Midbrain (tissue), 1 donor: ENCODE measurements at places on chromosomes 3 and 15.
A peak's percentile ranks its signal among the peaks of the same experiment; 100 is the strongest.

DNA sequence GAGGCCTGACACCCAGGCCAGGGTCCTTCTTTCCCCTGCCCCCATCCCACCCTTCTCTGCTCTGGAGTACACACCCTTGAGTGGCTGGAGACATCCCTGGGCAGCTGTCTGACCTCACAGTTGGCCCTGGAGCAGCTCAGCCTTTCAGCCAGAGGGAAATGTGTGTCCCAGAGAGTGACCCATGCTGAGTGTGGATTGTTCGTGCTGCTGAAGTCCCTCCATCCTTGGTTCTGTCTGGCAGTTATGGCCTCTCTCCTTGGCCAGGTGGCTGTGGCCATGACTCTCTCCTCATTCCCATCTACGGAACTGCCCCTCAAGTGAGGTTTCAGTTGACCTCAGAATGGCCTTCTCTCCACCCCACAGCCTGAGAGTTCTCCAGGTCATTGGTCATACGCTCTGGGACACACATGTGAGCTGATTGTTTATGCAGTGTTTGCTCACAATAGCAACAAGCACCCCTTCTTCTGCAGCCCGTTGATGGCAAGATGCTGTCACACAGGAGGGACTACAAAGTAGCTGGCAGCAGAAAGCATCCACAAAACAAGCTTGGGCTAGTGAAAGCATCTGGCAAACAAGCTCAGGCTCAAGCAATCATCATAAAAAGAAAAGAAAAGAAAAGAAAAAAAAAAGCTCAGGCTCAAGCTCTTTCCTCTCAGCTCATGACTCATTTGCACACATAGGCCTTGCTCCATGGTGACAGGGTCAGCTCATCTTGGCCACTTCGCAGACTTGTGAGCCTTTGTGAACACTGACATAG, 55.3 kb upstream of the ITGA11 start:
- DNase-seq = no peak

DNA sequence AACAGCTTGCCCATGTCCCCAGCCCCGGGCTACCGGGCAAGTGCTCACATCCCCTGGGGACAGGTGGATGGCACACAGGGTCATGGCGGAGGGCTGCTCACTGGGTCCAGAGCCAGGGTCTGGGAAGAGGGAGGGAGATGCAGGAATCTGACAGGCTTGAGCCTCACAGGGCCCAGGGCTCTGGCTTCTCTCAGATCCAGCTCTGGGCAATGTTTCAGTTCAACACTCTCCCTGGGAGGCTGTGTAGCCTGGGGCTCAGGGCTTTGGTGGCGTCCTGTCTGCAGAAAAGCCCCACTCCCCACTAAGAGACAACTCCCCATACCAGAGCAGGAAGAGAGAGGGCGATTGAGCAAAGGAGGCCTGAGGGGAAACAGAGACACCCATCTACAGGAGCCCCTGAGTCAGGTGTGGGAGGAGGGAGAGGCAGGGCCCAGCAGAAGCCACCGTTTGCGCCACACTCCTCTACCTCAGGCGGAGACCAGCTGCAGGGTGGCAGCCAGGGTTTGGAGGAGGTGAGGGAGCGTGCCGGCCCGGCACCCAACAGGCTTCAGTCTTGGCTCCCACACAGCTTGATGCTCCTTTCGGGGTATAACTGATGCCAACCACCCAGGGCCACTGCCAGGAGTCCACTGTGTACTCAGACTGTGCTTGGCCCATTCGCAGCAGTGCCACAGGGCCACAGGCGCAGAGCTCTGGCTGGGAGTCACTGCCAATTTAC, 16.8 kb upstream of the SRP14 start:
- DNase-seq = no peak

- peak; percentile 17 for DNase-seq
Measured at GRCh38 chr3:55698831-55699230, 211.7 kb upstream of the WNT5A start.

GRCh38 chr3:117398141-117398899, 688.7 kb downstream of the TUSC7 start:
- peak; percentile 89 for DNase-seq

- no peak for DNase-seq
Measured at GRCh38 chr3:16113704-16114103, 60.8 kb upstream of the GALNT15 start.

DNA sequence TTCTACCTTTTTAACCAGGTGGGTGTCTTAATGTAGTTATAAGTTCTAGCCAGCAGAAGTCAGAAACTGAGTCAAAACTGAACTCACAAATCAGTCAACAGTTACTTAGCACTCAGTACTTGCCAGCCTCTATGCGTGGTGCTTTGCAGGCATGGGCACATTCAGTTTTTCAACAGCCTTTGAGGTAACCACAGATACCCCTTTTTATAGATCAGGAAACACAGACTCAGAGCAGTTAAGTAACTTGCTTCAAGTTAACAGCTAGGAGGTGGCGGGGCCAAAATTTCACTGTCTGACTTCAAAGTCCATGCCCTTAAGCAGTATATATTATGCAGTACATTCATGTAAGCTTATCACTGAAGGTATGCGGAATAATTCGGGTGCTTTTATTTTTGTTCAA, 139.4 kb downstream of the FHIT start:
- DNase-seq = no peak
